ENCODE measurements at places on chromosomes 7 and 10.

GRCh38 chr7:2945171-2945570 lies 98.5 kb downstream of the CARD11 start:
- no peak for DNase-seq

GRCh38 chr7:9071160-9071762 lies 637.9 kb downstream of the NXPH1 start:
- DNase-seq: no peak

GRCh38 chr10:111709603-111710002 lies 474.0 kb downstream of the GPAM start:
- DNase-seq: no peak

- DNase-seq: no peak
Observed at GRCh38 chr7:122329145-122329802, 24.7 kb upstream of the FEZF1 start.

DNA sequence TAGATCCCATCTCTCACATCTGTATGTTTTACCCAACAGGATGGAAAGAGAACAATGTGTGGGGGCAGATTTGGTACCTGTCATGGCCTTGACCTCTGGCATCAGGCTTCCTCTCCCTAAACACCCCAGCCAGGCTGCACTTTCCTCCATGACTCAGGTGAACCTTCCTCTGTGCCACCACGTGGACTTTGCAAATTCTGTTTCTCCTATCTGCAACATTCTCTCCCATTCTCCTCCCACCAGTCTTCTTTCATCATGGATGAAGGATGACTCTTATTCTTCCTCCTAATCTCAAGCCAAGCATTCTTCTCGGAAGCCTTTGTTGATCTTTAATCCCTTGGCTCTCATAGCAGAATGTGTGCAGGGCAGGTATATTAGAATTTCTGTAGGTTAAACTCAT lies 355.4 kb downstream of the KCNMA1 start:
- no peak for DNase-seq

DNA sequence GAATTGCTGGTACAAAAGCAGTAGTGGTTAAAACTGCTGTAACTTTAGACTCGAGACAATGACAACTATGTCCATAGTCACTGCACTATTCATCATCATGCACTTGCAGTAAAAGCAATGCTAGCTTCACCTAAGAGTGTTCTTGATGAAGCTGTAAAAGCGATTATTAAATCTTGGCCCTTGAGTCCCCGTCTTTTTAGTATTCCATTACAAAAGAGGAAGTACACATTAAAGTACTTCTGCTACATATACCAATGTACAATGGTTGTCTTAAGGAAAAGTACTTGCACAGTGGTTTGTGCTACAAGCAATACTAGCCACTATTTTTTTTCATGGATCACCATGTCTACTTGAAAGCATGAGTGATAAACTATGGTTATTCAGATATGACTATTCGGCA lies 78.3 kb downstream of the ATAD1 start:
- DNase-seq: no peak

- no peak for DNase-seq
Observed at GRCh38 chr10:42690449-42691360, 52.3 kb upstream of the ZNF33B start.

DNA sequence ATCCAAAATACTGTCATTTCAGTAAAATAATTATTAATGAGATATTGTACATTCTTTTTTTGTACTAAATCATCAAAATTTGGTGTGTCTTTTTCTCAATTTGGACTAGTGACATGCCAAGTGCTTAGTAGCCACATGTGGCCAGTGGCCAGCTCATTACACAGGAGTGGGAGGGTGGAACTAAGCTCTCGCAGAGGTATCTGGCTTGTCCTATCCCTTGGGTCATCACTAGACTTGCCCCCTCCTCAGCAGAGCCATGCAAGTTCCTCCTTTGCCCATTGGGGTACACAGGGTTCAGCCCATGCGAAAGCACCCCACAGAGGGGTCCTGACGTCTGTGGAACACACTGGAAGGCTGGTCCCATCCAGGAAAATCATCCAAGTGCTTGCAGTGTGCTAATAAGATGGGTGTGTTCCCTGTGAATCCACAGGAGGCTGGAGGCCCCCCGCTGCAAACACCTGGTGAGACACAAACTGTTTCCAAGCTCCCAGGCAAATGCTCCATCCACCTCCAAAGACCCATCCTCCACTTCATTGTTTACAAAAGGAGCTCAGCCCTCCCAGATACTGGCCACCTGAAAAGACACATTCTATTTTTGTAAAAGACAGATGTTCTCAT lies 1.3 kb downstream of the ARHGAP22 start:
- no peak for DNase-seq

GRCh38 chr10:87656431-87657072 lies 3.1 kb upstream of the PAPSS2 start:
- DNase-seq: no peak

GRCh38 chr10:69056129-69056528 lies 31.8 kb upstream of the SRGN start:
- no peak for DNase-seq

- no peak for DNase-seq
Observed at GRCh38 chr7:30879139-30880124, 32.2 kb upstream of the AQP1 start.

GRCh38 chr7:134702366-134703240 lies 56.0 kb downstream of the BPGM start:
- DNase-seq: no peak
